Thyroid gland (tissue), 4 donors: ENCODE measurements at places on chromosomes 5 and 9. TPM values are rescaled to one million over a fixed set of nuclear protein-coding genes. Genes with fewer than 3 reads are reported as not detected.

UQCRQ gene
- total RNA-seq: 110 TPM

FGF10 gene
- total RNA-seq: 13.5 TPM

DNA sequence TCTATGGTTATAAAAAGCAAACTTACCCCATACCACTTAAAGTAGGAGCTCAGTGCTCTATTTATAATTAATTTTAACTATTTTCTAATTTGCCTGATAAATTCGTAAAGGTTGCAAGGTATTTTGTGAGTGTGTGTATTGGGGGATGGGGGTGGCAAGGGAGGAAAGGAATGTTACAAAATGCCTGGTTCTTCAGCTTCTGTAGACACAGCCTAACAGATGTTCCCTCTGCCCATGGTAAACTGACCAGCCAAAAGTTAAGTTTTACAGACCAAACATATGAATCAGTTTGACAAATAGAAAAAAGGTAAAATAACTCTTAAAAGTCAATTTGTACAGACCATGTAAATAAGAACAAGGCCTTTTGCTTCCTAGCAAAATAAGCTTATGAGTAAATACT, 232.6 kb downstream of the KIAA0825 start:
- no peak overlapping the region for H3K4me3 ChIP-seq
- no peak overlapping the region for H3K27ac ChIP-seq
- no peak for DNase-seq

BTNL8 gene
- 4.2 TPM for total RNA-seq

GRCh38 chr9:131121346-131121745, 4.0 kb upstream of the NUP214 start:
- no peak for DNase-seq
- H3K27ac ChIP-seq: no peak overlapping the region
- peaks cover 8% of the 10 kb centered on the region for H3K4me1 ChIP-seq
- H3K36me3 ChIP-seq: peaks cover 13% of the 10 kb centered on the region

PHF24 gene
- total RNA-seq: 1.6 TPM

DNA sequence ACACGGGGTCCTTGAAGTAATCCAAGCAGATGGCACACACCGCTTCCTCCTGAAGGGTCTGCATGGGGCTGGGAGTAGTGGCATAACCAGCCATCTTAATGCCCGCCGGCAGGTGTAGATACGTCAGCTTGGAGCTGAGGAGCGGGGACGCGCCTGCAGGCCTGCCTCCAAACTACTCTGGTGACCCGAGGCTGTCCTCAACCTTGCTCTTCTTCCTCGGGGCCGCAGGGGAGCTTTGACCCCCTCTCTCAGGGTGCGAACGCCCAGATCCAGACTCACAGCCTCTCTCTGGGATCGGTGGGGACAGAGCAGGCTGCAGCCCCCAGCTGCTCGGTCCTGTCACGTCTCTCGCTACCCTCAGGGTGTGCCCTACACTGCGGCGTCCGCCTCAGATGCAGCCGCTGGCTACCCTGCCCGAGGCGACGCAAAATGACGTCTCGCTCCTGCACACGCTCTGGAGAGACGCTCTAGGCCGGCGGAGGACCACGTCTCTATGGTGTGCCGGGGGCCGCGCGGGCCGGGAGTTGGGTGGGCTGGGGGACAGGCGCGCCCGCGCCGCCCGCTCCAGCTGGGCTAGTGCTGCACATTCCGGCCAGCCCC, at the start of gene TRIM52:
Gene TRIM52, minus strand, starts transcription at position 424 of the 600 bp plus-strand sequence. Its CDS starts 330 bp downstream, at position 94.
- H3K27ac ChIP-seq: peak within 1 kb of the TSS; percentile 98
- no peaks in the 10 kb centered on the region for H3K27me3 ChIP-seq
- H3K4me1 ChIP-seq: peaks cover 46% of the 10 kb centered on the region
- DNase-seq: peak; percentile 85
- H3K4me3 ChIP-seq: peak within 1 kb of the TSS; percentile 66

- DNase-seq: no peak
- peak overlapping the region; percentile 73 for H3K27ac ChIP-seq
- no peaks in the 10 kb centered on the region for H3K27me3 ChIP-seq
- H3K4me3 ChIP-seq: no peak overlapping the region
These were observed 18.8 kb upstream of the TNFAIP8 start for GRCh38 chr5:119336845-119337580.

CDC37L1 gene
- total RNA-seq: 39.3 TPM

DNA sequence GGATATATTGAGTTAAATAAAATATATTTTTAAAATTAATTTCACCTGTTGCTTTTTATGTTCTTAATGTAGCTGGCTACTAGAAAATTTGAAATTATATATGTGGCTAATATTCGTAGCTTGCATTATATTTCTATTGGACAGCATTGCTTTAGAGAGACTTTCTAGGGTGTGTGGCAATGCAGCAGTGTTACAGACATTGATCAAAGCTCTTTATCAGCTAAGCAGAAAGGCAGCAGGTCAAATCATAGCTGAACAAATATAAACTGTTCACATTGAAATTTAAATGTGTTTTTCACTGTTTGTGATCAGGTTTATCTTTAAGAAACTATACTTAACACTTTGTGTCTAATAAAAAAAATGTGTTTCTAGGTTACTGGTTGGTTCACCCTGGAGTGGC, 52.6 kb downstream of the ITGA2 start:
- no peaks in the 10 kb centered on the region for H3K36me3 ChIP-seq
- no peak overlapping the region for H3K4me3 ChIP-seq
- H3K4me1 ChIP-seq: peaks cover 15% of the 10 kb centered on the region
- DNase-seq: no peak
- H3K27ac ChIP-seq: no peak overlapping the region

GPR151 gene
- total RNA-seq: not detected

DNA sequence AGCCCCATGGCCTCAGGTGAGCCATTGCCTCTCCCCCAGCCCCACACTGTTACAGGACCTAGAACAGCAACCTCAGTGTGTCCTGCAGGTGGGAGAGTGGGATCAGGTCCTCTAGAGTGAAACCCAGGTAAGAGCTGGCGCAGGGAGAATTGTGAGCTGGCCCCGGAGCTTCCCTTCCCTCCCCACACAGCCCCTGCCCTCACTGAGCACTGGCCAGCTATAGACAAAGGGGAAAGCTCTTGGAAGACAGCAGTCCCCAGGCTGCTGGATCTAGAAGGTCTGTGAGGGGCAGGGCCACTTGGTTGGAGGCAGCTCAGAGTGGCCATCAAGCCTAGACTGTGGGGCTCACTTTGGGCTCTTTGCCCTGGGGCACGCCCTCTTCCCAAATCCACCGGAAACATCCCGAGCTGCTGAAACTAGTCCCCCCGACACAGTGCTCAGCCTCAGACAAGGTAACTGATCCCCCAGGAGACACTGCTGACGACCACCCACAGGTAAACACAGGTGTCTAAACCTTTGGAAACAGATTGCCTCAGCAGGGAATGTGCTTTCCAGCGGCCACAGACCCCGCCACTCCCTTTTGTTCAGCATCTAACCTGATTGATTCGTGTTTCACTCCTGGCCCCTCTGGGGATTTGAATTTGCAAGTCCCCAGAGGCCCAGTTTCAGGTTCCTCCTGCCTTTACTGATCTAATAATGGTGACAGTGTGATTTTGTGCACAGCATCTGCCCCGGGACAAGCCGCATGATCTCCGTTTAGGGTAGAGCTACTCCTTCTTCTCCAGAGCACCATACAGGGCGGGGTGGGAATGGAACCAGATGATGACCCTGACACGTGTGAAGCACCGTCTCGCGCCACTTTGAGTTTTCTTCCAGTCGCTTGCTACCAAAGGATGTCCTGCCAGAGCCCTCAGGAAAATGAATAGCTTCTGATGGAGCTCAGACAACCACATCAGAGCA, 42.2 kb upstream of the ADAMTS2 start:
- no peak overlapping the region for H3K27ac ChIP-seq
- no peak for DNase-seq
- no peaks in the 10 kb centered on the region for H3K27me3 ChIP-seq
- H3K36me3 ChIP-seq: no peaks in the 10 kb centered on the region

DNA sequence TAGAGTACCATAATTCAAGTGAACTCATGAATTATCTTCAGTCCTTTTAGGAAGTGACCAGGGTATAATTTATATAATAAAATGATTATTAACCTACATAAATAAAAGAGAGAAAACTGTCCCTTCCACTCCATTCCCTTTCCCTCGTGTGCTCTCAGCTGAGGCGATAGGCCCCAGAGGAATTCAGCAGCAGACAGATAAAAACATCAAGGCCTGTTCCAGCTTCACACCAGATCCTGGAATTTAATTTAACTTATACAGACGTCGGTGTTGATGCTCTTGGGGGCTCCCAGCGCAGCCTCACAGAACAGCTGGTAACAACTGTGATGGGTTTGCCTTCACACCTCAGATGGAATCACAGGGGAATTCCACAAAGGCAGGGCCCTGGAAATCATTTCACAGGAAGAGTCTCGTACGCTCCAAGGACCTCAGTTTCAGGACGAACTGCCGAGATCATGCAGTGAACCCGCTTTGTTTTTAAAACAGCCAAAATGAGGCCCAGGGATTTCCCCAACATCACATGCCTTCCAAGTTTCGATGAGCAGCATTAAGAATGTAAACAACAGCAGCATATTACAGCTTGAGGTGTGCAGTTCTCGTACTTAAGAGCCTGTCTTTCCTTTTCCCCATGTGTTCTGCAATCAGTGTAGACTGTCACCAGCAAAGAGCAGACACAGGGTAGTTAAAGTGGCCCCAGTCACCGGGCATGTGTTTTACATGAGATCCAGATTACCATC, 73.6 kb upstream of the ALDH1B1 start:
- no peak overlapping the region for H3K4me3 ChIP-seq
- H3K4me1 ChIP-seq: peaks cover 14% of the 10 kb centered on the region
- peak overlapping the region; percentile 25 for H3K27ac ChIP-seq
- peak; percentile 34 for DNase-seq
- no peaks in the 10 kb centered on the region for H3K27me3 ChIP-seq
- no peaks in the 10 kb centered on the region for H3K36me3 ChIP-seq

RUSC2 gene
- total RNA-seq: 28.2 TPM

DDX31 gene
- 37.2 TPM for total RNA-seq

MSX2 gene
- total RNA-seq: 0.29 TPM

DNA sequence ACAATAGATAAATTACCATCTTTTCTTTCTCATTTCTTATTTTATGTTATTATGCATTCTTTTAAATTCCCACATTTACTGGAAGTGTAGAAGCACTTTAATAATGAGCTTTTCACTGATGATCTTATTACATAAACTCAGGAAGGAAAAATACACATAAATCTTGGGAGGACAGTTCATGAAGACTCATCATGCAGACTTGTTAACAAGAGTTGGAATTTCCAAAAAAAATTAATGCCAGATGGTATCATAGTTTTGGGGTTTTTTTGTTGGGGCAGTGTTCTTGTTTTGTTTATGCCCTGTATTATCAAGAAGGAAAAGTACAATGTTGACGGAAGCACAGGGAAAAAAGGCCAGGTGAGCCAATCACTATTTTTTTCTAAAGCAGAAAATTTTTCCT, 35.1 kb downstream of the CEMIP2 start:
- no peak overlapping the region for H3K27ac ChIP-seq
- DNase-seq: no peak
- H3K36me3 ChIP-seq: peaks cover 3% of the 10 kb centered on the region
- H3K4me3 ChIP-seq: no peak overlapping the region

DNA sequence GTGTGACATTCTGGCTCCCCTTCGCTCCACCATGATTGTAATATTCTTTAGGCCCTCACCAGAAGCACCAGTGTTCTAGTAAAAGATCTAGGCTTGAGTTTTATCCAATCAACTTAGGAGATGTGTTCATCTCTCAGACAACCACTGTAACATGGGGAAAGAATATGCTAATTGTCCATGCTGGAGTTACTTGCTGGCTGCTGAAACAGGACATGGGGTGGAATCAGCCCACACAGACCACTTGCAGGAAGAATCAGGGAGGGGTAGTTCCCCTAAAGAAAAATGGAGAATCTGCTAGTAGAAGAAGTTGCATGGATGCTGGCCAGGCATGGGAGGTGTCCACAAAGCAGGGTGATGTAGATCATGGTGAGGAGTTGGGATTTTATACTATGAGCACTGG, 86.2 kb downstream of the FEM1C start:
- no peaks in the 10 kb centered on the region for H3K27me3 ChIP-seq
- no peak overlapping the region for H3K27ac ChIP-seq
- no peaks in the 10 kb centered on the region for H3K36me3 ChIP-seq
- H3K4me1 ChIP-seq: peaks cover 11% of the 10 kb centered on the region

GRCh38 chr9:133204993-133205336, 4.1 kb downstream of the OBP2B start:
- H3K27ac ChIP-seq: no peak overlapping the region
- no peaks in the 10 kb centered on the region for H3K27me3 ChIP-seq
- DNase-seq: no peak
- H3K36me3 ChIP-seq: no peaks in the 10 kb centered on the region
- H3K4me3 ChIP-seq: no peak overlapping the region

SPINK1 gene
- total RNA-seq: not detected

DNA sequence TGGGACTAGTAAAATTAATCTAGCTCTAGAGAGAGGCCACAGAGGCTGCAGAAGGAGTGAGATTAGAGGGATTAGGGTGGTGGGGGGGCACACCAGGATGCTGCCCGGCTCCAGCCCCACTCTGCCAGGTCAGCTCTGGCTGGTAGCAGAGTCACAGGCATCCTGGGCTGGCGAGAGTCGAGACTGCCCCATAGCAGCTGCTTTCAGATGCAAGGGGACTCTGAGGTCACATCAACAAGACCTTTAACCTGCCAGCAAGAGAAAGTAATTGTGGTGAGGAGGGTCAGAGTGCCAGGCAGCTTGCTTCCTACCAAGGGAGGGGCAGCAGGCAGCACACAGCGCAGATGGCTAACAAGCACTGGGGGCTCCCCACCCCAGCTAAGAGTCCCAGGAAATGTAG, 7.5 kb downstream of the EPB41L4B start:
- no peak for DNase-seq
- no peak overlapping the region for H3K4me3 ChIP-seq
- peak overlapping the region; percentile 48 for H3K27ac ChIP-seq

DNA sequence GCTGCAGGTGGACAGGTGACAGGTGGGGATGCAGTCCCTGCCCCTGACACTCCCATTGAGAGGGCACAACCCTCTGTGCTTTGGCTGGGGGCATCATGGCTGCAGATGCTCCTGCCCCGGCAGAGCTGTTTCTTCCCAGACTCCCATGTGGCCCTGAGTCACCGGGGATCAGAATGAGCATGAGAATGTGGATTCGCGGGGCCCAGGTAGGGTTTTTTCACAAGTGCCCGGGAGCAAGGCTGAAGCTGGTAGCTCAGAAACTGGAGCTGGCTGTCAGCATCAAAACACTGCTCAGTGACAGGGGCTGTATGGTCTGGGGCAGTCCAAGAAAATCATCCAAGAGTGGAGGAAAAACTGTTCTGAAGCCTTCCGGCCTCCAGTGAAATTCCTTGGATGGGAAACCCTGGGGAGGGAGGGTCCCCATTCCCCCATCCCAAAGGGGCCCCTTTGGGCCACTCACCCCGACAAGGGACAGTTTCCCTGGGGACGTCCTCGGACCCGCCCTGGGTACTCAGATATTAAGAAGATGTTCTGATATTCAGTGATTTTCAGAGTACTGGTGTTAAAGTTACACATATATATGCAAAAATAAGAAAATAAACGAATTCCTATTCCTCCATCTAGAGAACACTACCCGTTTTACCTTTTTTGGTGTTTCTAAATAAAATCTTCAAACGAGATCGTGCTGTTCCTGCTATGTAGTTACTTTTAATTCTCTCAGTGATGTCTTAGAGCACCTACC, 120.1 kb upstream of the LPCAT1 start:
- H3K4me1 ChIP-seq: no peaks in the 10 kb centered on the region
- DNase-seq: no peak
- no peak overlapping the region for H3K27ac ChIP-seq
- H3K4me3 ChIP-seq: no peak overlapping the region
- H3K36me3 ChIP-seq: no peaks in the 10 kb centered on the region
- peaks cover 10% of the 10 kb centered on the region for H3K27me3 ChIP-seq

GRCh38 chr9:110802416-110803035, 133.9 kb downstream of the MUSK start:
- H3K27ac ChIP-seq: no peak overlapping the region

EIF4E1B gene
- total RNA-seq: not detected
